ENCODE measurements at places on chromosomes 13 and 19.

- no peak for DNase-seq
These were observed 11.4 kb downstream of the PTGIR start for GRCh38 chr19:46613525-46613924.

- DNase-seq, result no peak
These were observed 541.6 kb downstream of the SUCLA2 start for GRCh38 chr13:47459512-47459911.

DNA sequence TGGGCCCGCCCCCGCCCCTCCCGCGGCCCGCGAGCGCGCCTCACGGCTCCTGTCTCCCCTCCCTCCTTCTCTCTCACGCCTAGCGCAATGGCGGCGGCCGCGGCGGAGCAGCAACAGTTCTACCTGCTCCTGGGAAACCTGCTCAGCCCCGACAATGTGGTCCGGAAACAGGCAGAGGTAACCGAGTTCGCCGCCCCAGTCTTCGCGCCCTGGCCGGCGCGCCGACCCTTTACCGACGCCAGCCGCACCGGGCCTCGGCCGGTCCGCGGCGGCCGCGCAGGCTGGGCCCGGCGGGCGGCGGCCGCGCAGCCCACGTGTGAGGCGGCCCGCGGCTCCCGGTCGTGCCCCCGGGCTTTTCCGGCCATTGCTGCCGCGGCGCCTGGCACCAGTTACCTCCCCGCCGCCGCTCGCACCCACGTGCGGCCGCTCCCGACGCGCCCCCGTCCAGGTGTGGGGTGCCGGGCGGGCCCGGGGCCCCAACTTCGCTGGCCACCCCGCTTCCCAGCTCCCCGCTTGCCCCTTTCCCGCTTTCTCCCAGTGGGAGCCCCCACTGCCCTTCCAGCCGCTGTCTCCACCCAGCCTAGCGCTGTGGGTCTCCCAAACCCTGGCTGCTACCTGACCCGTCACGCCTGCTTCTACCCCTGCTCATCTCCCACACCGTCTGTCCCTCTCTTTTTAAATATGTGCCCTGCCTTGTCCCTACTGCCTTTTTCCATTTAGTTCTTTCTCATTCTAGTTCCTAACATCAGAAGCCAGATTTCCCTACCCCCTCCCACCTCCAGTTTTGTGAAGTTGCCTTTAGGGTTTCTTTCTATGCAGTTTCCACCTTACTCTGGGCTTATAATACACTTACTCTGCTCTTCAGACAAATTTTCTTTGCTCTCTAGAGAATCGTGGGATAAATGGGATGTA is 23.4 kb downstream of the IPO5 start:
- DNase-seq, result no peak

DNA sequence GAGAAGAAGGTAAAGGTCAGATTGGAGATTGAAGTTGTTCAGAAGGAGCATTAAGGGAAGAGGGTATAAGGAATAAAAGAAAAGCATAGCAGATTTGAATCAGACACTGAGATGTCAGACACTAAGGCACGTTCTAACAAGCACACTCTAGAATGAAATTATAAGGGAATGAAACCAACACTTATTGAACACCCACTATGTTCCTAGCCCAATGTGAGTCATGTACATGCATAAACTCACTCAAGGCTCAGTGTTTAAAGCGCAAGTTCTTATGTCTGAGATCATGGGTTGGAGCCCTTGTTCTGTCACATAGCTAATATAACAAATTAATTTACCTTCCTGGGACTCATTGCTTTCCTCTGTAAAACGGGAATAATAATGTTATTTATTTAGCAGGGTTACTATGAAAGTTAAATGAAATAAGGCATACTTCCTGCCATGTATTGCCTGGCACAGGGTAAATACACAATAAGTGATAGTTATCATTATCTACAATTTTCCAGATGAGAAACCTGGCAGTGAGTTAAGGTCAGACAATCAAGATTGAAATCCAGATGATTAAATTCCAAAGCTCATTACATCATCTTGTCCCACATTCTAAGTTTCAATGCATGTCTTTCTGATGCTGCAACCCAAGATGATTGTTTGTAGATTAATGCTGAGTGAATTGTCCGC is 68.3 kb upstream of the DACH1 start:
- no peak for DNase-seq

GRCh38 chr19:39052243-39052746 is 19.9 kb upstream of the FBXO27 start:
- no peak for DNase-seq

GRCh38 chr13:74443631-74444030 is 309.4 kb upstream of the KLF12 start:
- DNase-seq, result no peak

- DNase-seq, result no peak
These were observed 9.4 kb downstream of the IFNL2 start for GRCh38 chr19:39277598-39277997.

- DNase-seq, result peak; percentile 60
These were observed 36.2 kb upstream of the LRCH1 start for GRCh38 chr13:46516599-46517338.

- no peak for DNase-seq
These were observed 35.2 kb downstream of the SLC25A42 start for GRCh38 chr19:19098703-19099632.

- DNase-seq, result no peak
These were observed 1646.9 kb upstream of the SPRY2 start for GRCh38 chr13:81987677-81988357.

- DNase-seq, result no peak
These were observed 5.0 kb upstream of the C13orf46 start for GRCh38 chr13:113978741-113979481.

DNA sequence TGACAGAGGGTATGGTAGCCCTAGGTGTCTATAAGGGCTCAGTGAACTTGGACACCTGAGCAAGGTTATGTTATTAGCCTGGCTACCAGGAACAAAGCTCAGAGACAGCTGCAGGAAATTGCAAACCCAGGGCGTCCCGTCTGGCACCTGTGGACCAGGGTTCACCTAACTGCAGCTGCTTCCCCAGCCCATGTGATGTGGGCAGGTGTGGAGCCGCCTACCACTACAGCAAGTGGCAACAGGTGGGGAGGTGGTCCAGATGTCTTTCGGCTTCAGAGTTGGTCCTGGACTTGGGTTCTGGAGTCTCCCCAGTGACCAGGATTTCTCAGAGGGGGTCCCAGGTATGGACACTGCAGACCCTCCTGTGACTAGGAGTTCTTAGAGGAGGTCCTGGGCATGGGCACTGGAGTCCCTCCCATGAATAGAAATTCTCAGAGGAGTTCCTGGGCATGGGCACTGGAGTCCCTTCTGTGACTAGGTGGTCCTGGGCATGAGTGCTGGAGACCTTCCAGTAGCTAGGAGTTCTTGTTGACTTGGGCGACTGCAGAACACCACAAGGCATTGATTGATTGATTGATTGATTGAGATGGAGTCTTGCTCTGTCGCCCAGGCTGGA is 25.2 kb downstream of the ACTL9 start:
- DNase-seq, result no peak

- no peak for DNase-seq
These were observed 27.6 kb upstream of the MAP3K10 start for GRCh38 chr19:40163541-40164129.
